Calu3 (cell line): ENCODE measurements at places on chromosomes 5 and 9.

DNA sequence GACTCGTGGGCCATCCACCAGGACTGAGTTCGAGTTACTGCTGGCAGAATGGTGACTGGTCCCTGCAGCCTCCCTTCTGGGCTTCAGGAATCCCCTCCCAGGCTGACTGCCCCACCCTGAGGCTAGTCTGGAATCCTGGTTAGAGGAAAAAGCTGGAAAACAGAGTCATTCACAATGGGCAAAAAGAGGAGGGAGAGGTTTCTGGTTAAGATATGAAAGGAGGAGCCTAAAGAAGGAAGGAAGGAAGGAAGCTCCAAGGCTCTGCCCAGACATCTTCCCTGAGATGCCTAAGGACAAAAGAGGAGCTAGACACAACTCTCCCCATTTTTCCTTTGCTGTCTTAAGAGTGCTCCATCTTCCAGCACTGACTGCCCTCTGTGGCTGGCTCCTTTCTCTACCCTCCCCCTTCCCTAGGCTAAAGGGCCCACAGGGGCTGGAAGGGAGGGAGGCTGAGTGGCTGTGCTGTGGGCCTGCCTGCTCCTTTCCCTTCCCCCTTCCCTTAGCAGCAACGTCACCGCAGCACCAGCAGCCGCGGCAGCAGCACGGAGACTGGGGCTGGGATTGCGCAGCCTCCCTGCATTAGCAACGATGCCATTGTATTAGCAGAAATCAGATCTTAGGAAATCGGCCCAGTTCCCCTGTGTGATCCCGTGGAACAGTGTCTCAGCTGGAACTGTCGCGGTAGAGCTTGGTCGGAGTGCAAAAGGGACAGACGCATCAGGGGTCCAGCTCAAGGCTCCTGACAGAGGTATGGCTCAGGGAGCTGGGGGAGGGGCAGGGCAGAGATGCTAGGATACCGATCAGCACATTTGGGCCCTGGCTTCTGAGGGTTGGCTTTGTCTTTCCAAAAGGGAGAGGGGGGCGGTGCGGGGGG, 48.7 kb downstream of the RUSC2 start:
- no peak for DNase-seq

DNA sequence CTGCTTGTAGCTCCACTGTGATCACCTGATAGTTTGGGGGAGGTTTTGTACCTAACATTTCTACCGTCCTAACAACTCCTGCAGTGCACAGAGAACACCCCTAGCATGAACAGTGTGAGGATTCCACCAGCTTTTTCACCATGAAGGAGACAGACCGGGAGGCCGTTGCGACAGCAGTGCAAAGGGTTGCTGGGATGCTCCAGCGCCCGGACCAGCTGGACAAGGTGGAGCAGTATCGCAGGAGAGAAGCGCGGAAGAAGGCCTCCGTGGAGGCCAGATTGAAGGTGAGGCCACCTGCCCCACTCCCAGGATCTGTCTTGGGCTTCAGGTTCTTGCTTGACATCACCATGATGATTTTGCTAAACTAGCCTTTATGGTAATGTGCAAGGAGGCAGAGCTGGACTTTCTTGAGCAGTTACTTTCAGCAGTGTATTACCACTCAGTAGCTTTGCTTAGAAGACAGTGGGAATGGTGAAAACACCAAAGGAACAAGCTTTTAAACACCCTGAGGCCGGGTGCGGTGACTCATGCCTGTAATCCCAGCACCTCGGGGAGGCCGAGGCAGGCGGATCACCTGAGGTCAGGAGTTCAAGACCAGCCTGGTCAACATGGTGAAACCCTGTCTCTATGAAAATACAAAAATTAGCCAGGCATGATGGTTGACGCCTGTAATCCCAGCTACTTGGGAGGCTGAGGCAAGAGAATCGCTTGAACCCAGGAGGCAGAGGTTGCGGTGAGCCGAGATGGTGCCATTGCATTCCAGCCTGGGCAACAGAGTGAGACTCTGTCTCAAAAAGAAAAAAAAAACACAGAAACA, 3.3 kb downstream of the EXOC3 start:
- no peak for DNase-seq

GRCh38 chr9:136482793-136483588, at the start of gene SEC16A:
TSS of gene SEC16A (minus strand) at chr9:136483040. CDS start at chr9:136477615, 5,425 bp downstream.
- DNase-seq = peak; percentile 98

DNA sequence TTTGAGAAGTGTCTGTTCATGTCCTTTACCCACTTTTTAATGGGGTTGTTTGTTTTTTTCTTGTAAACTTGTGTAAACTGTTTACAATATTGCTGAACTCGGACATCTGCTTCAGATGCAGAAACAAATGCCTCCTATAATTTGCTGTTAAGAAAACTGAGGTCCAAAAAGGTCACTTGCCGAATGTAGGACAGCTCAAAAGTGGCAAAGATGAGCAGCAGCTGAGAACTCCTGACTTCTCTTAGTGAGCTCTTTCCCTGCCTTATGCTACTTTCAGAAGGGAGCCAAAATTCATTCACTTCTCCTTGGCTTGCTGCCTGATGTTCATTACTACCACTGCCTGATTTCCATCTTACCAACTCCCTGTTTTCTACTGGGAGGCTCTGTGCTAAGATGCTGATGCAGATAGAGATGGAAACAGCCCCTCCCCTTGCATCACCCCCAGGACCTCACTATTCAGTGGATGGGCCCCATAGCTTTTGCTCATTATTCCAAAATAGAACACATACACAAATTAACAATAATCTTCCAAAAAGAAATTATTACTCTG, 60.1 kb downstream of the SEMA6A start:
- DNase-seq = no peak

- no peak for DNase-seq
These were observed 23.5 kb downstream of the MAPKAP1 start for GRCh38 chr9:125683486-125683885.

GRCh38 chr5:78497573-78498533, 137.4 kb downstream of the SCAMP1 start:
- DNase-seq = no peak

DNA sequence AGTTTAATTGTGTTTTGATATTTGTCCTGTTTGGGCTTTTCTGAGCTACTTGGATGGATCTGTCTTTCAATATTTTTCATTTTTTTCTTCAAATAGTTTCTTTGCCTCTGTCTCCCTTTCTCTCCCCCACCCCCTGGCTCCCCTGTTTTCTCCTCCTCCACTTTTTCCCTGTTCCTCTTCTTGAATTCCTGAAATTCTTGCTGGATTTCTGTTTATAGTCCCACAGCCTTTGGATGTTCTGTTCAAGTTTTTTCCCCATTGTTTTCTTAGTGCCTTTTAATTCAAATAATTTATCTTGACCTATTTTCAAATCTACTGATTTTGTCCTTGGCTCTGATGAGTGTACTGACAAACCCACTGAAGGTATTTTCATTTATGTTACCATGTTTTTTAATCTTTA, 113.0 kb downstream of the VPS13A start:
- DNase-seq = no peak

DNA sequence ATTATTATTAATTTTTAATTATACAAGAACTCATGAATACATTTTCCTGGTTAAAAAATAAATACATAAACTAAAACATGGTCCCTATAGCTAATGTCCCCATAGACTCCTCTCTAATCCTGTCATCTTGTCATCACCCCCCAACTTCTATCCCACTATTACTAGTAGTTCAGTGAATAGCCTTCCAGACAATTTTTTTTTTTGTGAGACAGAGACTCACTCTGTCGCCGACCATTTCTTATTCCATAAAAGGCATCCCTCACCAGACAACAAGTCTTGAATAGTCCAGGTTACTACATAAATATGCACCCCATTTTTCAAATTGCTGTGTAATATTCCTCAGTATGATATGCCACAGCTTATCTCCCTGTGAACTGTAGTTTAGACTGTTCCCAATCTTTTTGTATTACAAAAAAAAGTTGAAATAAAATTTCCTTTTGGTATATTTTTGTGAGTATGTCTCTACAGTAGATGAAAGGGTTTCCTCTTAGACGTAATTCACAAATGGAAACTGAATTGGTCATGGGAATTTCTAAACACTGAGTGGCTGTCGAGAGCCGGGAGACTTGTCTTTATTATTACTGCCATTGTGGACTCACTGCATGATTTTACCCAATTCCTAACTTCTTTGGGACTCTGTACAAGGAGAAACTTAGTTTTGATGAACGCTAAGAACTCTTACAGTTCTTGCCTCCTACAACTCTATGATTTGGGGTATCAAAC, 6.4 kb upstream of the ABLIM3 start:
- DNase-seq = no peak

DNA sequence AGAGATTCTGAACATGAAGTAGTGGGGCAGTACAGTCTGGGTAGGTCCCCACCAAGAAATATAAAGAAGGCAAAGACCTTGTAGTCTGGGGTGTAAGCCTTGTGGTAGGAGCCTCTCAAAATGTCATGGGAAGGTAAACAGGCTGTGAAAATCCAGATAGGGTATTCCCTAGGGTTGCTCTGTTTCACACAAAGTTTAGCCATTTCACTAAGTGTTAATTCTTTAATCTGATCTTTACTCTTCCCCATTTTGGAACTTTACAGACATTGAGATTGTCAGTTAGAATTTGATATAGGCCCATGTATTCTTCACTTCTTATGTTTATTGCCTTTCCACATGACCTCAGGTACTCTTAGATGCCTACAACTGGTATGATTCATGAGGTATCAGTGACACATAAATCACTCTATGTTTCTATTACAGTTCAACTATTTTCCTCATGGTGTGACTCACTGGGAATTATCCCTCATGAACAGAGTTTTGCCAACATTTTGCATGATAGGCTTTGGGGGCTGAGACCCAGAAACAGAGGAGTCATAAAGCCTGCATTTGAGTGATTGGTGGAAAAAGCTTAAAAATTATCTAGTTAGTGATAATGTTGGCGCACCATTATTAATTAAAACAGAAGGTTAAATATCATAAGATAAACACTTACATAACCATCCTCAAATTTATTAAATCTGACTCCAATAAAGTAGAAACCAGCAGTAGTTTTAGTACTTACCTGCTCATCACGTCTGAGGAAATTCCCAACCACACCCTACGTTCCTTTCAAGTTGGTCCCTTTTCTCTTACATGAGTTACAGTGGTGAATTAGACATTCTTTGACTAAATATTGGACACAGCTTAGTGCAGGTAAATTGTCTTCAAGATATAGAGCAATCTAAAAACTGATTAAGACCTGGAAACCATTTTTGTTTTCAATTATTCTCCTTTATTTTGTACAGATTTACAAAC, 399.8 kb upstream of the MEF2C start:
- no peak for DNase-seq

DNA sequence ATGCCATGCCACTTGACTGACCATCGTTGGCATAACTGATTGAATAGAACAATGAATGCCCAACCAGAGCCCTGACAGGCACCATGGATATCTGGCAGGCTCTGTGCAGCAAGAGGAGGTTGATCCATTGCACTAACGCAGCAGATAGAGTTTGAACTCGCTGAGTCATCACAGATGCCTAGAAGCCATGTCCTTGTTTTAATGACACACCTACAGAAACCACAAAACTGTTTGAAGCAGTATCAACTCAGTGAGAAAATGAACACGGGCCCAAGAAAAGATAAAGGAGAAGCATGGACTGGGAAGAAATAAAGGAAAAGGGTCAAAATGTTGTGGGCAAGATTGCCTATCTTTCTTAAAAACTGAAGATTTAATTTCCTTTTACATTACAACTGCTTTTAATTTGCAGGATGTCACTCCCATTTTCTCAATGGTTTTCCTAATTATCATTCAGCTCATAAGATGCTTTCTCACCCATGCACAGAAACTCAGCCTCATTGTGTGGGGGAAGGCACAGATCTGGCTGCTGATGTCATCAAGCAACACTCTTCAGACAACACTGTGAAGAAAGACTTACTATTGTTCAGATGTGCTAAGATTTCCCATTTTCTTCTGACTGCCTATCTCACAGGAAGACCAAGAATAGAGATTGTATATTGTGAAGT, 129.0 kb downstream of the PIK3R1 start:
- peak; percentile 17 for DNase-seq

GRCh38 chr5:78841767-78842166, 143.3 kb downstream of the ARSB start:
- DNase-seq = no peak

- no peak for DNase-seq
These were observed 12.5 kb upstream of the CARD9 start for GRCh38 chr9:136386018-136386417.

GRCh38 chr9:110619831-110620230, 40.3 kb upstream of the SVEP1 start:
- DNase-seq = no peak

- peak; percentile 57 for DNase-seq
These were observed 2.5 kb downstream of the KDM3B start for GRCh38 chr5:138354926-138355378.

DNA sequence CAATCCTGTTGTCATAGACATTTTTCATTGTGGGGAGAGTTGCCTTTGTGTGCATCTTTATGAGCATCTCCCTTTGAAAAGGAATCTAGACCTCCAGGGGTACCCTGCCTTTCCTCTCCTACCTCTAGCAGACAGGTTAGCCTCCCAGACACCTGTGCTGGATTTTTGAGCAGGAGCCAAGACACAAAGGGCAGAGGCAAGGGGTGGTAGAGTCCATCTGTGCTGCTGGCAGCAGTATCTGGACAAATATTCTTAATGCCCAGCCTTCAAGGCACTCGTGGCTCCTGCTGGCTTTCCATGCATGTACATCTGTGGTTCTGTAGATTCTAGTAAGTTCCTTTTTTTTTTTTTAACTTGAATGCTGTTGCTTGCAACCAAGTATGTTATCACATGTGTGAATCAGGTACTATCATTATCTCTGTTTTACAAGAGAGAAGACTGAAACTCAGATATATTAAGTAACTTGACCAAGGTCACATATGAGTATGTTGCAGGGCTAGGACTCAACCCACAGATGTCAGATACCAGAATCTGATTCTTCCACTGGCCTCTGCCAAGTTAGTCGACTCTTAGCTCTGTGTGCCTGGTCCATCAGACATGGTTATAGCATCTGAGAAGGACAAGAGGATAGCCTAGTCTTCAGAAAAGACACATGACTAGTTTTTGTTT, 32.9 kb upstream of the GPR151 start:
- no peak for DNase-seq

DNA sequence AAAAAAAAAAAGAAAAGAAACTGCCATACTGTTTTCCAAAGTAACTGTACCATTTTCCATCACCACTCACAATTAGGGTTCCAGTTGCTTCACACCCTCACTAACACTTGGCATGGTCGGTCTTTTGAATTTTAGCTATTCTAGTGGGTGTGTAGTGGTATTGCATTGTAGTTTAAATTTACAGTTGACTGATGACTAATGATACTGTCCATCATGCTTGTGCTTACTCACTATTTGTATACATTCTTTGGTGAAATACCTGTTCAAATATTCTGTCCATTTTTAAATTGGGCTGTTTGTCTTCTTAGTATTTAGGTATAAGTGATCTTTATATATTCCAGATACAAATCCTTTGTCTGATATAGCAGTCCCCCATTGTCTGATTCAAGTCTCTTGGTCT, 36.2 kb upstream of the ZNF169 start:
- DNase-seq = no peak

DNA sequence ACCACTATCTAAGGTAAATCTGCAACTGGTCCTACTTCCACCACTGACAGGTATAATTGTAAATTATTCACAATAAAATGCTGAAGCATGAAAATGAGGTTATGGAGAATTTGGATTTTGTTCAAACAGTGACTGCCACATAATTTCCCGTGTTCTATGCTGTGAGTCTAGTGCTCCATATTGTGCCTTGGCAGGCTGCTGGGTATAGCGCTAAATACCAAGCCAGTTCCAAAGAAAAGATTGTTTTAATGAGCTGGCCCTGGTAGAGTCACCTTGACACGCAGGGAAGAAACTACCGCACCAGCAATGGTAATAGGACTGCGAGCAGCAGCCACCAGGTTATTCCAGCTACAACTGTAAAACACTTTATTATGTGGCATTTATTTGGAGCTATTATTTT, 30.4 kb downstream of the PSMB7 start:
- no peak for DNase-seq
